ENCODE measurements at places on chromosomes 1 and 21.

GRCh38 chr1:114128293-114128692 lies 25.4 kb downstream of the SYT6 start:
- DNase-seq, result no peak

- DNase-seq, result no peak
Measured at GRCh38 chr1:90574692-90575370, 142.3 kb downstream of the BARHL2 start.

DNA sequence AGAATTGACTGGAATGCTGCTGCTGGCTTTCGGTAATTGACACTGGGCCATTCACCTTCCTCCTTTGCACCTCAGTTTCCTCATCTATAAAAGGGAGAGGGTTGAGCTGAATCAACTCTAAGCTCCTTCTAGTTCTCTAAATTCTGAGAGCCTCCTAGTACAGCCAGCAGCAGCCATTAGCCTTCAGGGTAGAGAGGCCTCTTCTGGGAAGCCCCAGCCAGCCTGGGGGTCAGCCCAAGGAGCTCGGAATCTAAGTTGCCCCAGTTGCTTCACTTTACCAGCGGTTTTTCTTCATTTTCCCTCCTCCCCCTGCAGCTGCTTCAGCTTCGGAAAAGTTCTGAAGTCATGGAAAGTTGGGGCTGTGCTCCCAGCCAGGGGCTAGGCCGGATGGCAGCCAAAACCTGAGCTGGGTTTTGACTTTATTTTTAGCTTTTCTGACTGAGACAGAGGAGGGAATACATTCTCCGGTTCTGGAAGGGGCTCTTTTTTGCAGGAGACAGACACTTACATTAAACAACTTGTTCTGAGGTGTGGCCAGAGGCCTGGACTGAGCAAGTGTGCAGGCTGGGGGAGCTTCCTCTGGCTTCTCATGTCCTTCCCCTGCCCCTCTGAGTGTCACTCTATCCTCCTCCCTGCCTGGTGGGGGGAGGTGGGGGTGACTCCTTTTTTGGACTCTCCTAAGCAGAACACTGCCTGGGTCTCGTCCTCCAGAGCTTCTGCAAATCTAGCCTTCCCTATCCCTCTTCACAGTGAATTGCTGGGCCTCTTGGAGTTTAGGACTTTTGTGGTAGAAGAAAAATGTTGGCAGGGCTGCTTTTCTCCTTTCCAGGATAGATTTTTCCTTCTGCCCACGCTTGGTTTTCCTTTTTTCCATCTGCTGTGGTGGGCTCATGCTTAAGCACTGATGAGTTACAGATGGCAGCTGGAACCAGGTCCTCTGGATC lies 14.4 kb downstream of the LMNA start:
- no peak for DNase-seq

DNA sequence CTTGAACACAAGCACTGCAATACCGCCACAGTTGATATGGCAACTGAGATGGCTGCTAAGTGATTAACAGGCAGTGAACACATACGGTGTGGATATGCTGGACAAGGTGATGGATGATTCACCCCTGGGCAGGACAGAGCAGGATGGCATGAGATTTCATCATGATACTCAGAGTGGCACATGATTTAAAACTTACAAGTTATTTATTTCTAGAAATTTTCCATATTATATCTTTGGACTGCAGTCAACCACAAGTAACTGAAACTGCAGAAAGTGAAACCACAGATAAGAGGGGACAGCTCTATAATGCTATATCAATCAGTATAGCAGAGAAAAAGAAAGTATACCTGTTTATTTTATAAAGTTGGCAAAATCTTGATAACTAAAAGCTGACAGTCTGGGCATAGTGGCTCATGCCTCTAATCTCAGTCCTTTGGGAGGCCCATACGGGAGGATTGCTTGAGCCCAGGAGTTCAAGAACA lies 47.9 kb downstream of the PHACTR4 start:
- DNase-seq, result no peak

DNA sequence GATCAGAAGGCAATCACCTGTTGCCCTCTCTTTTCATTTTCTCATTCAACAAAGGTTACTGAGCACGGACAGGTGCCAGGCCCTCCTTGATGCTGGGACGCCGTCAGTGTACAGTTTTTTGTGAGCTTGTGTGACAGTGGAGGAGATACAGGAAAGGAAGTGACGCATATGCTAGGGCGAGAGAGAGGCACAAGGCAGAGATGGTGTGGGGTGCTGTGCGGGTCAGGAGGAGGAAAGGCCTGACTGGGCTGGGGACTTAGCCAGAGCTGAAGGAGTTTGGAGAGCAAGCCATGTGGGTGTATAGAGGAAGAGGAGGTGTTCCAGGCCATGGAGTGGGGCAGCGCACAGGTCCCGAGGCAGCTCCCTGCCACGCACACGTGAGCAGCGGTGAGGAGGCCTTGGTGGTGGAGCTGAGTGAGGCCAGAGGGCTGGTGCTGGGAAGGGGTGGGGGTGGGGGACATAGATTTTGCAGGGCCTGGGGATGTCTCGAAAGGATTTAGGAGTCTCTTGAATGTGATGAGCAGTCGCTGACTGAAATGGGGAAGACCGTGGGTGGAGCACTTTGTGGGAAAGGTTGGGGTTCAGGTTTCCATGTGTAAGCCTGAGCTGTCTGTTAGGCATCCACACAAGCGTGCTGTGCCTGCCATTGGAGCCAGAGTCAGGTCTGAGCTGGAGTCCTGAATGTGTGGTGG lies 46.0 kb downstream of the TRAPPC10 start:
- DNase-seq, result no peak
